ENCODE measurements at places on chromosomes 13 and 19.

DNA sequence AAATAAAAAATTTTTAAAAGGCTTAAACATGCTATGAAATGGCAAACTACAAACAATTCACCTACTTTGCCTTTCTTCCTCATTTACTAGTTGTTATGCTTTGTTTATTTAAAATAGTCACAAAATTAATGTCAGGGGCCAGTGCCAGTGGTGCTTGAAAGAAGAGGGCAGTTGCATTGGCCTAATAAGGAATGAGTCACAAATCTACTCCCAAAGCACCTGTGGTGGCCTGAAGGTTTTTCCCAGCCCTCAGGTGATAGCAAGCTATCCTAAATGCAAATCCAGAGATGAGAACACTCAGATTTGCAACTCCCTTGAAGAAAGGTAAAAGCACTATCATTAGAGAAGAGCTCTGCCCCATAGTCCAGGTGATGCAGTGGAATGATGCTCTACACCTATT is 103.6 kb downstream of the MBNL2 start:
- peak; percentile 16 for DNase-seq

- DNase-seq: no peak
Observed at GRCh38 chr13:30004204-30004603, 153.8 kb upstream of the UBL3 start.

DNA sequence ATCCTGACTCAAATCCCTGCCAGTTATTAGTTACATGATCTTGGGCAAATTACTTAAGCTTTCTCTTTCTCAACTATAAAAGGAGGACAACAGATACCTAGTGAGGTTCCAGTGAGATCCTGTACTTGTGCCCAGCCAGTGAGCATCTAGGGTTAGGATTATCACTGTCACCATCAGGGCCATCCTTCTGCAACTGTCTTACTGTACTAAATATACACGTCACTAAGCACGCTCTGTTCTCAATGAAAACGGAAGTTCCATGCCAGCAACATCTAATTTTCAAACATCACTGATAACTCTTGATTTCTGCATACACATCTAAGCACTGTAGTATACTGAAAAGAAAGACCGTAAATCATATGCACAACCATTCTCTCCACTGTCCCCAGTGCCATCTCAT is 70.0 kb downstream of the FOXO1 start:
- no peak for DNase-seq

GRCh38 chr19:40424637-40425449 is 949 bp downstream of the SERTAD1 start:
- DNase-seq: peak; percentile 39

DNA sequence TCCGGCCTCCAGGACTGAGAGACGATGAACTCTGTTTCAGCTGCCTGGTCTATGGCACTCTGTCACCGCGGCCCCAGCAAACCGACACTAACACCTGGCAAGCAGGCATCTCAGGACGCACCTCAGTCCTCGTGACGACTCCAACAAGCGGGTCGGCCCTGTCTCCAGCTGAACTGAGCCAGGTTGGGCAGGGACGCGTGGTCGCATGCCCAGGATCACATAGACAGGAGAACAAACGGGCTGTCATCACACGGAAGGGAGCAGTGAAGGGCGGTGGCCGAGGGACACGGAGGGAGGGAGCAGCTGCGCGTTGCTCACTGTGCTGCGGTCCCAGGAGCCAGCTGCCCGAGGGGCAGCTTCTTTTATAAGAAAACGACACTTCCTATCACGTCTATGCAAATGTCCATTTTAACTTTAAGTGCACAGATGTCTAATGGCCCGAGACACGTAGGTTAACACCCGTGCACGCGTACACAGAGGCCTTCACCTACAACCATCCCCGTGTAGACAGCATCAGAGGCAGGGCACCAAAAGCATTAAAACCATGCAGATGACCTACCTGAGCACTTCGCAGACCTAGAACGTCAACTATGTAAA is 8.9 kb downstream of the SGTA start:
- no peak for DNase-seq

- no peak for DNase-seq
Observed at GRCh38 chr19:45376045-45376724, 5.8 kb upstream of the ERCC2 start.

DNA sequence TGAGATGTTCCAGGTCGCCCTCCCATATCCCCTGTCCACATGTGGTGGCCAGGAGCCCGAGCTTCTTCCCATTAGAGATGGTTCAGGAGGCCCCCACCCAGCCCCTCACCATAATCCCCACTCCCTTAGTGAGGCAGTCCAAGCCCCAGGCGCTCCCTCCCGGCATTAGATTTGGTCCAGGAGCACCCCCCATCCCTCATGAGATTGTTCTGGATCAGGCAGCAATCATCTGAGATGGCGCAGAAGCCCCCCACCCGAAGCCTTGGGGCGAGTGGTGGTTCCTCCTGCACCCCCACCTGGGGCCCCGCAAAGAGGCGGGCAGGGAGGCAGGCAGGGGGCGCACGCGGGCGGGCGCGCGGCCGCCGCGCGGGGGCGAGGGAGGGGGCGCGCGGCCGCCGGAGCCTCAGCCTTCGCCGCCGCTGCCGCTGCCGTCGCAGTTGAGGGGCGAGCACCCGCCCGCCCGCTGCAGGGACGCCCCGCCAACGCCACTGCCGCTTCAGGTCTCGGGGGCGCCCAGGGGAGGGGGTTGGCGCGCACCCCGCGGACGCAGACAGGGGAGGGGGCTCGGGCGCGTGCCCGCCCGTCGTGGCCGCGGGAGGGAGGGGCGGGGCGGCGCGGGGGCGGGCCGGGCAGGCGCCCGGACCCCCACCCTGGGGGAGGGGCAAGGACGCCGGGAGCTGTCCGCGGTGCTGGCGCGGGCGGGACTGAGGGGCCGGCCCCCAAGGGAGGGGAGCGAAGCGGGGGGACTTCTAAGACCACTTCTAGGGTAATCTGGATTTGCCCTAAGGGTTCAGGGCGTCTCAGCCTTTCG is 46.4 kb upstream of the SHKBP1 start:
- DNase-seq: peak; percentile 59

GRCh38 chr13:114105521-114106225 is 26.8 kb downstream of the RASA3 start:
- no peak for DNase-seq

DNA sequence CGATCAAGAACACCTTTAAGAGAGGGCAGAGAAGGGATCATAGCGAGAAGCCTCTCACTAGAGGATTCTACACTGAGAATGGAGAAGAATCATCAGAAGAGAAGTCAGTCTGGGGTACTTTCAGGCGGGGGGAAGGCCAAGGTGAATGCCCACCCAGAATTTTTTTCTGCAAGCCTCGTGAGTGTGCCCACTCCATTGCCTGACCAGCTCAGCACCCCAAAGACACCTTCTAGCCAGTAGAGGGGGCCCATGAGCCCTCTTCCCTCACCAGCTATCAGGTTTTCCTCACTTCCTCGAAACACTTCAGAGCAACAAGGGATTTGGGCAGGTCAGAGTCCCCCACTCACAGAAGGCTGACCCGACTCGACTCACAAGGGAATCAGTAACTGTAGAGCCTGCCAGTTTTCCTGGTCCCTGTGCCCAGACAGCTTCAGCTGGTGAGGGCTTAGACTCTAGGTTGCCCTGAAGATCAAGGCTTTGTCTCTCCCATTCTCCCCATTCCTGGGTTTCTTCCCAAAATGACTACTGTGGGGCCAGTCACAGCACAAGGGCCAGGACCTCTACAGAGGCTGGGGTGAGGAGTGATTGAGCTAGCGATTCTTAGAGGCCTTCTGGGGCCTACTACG is 18.4 kb downstream of the NLRP13 start:
- no peak for DNase-seq

- no peak for DNase-seq
Observed at GRCh38 chr13:26017196-26017921, 34.5 kb downstream of the SHISA2 start.

GRCh38 chr19:7879111-7879807 is 5.1 kb upstream of the PRR36 start:
- DNase-seq: no peak

GRCh38 chr19:41860419-41861115 is 512 bp downstream of the RPS19 start:
- no peak for DNase-seq

- DNase-seq: no peak
Observed at GRCh38 chr19:46339446-46339845, 7.4 kb upstream of the PPP5C start.

GRCh38 chr13:50235604-50236342 is 220.5 kb downstream of the KCNRG start:
- no peak for DNase-seq

- peak; percentile 44 for DNase-seq
Observed at GRCh38 chr13:31908696-31909411, 122.7 kb upstream of the FRY start.

DNA sequence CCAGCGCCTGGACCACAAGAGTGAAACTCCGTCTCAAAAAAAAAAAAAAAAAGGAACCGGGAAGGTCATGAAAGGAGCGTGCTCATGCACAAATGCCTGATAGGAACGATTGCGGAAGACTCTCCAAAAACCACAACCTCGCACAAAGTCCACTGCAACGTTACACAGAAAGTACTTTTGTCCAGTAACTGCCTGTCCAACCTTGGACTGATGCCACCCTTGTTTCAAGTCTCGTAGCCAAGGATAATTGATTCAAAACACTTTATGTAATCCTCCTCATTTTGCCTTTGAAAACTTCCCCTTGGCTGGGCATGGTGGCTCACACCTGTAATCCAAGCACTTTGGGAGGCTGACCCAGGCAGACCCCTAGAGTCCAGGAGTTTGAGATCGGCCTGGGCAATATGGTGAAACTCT is 13.7 kb downstream of the LGALS7 start:
- no peak for DNase-seq

DNA sequence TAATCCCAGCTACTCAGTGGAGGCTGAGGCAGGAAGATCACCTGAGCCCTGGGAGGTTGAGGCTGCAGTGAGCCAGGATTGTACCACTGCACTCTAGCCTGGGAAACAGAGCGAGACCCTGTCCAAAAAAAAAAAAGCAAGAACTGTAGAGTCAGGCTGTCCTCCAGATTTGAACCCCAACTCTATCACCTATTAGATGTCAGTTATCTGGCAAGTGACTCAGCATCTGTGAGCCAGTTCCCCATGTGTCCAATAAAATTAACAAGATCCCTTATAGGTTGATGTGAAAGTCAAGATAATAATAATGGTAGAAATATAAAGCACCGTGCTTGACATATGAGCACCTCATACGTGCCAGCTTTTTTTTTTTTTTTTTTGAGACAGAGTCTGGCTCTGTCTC is 22.0 kb downstream of the GP6 start:
- no peak for DNase-seq

- no peak for DNase-seq
Observed at GRCh38 chr13:28552288-28552687, 57.4 kb upstream of the FLT1 start.

GRCh38 chr19:6891761-6892385 is 4.5 kb downstream of the ADGRE1 start:
- DNase-seq: no peak

GRCh38 chr19:31639306-31639705 is 290.1 kb upstream of the TSHZ3 start:
- no peak for DNase-seq

DNA sequence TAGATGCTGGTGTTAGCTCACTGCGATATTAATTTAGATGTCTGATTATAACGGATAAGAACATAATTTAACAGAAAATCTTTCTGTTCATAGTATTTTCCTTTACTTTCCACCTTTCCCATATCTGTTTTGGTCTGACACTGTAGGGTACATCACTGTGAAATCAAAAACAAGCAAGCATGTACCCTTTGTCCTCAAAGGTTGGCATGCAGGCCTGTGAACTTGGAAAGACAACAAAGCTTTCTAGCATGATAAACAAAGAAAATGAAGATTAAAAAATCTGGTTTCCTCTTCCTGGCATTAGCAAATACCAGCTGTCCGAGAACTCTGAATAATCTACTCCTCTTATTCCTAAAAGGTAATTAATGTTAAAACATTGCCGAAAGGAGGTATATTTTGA is 31.6 kb downstream of the THSD1 start:
- DNase-seq: no peak

GRCh38 chr13:105213512-105213911 is 1322.0 kb downstream of the EFNB2 start:
- no peak for DNase-seq

All from NCI-H1417 (cell line).